ENCODE measurements at places on chromosomes 16 and 17.

DNA sequence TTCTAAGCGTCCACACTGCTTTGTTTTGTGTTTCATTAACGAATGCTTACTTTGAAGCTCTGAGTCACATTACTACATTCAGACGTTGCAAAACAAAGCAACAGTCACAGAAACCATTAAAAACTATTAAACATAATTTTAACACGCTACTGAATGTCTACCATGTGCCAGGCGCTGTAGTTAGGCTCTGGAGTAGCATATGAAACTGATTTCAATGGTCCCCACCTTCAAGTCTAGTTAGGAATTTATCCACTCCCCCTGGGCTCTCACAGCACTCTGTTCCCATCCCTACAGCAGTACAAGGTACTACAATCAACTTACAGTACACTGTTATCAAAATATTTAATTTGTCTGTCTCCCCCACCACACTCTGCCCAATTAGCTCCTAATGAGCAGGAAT lies 631 bp downstream of the UTP6 start:
- H3K4me1 ChIP-seq: peaks cover 16% of the 10 kb centered on the region
- H3K4me3 ChIP-seq: peak overlapping the region; percentile 91
- peak overlapping the region; percentile 83 for H3K27ac ChIP-seq
- H3K27me3 ChIP-seq: no peaks in the 10 kb centered on the region
- peaks cover 37% of the 10 kb centered on the region for H3K36me3 ChIP-seq

DNA sequence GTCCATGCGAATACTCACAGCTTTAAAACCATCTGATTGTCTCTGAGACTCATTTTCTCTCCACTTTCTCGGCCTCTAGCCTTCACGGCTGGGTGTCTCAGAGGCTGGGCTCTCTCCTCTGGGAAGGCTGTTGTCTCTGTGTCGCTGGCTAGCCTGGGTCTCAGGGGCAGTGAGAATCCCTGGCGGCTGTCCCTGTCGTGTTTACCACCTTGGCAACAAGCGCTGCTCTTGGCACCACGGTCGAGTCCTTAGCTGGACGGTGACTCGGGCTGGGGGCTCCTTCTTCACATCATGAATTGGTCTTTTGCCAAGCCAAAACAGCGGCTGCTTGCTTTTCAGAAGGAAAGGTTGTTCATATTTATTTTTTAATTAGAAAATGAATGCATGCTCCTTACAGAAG lies 81.1 kb downstream of the MSI2 start:
- no peak for DNase-seq
- no peaks in the 10 kb centered on the region for H3K36me3 ChIP-seq
- H3K27ac ChIP-seq: no peak overlapping the region
- H3K4me1 ChIP-seq: peaks cover 31% of the 10 kb centered on the region
- no peak overlapping the region for H3K4me3 ChIP-seq
- H3K27me3 ChIP-seq: no peaks in the 10 kb centered on the region

DNA sequence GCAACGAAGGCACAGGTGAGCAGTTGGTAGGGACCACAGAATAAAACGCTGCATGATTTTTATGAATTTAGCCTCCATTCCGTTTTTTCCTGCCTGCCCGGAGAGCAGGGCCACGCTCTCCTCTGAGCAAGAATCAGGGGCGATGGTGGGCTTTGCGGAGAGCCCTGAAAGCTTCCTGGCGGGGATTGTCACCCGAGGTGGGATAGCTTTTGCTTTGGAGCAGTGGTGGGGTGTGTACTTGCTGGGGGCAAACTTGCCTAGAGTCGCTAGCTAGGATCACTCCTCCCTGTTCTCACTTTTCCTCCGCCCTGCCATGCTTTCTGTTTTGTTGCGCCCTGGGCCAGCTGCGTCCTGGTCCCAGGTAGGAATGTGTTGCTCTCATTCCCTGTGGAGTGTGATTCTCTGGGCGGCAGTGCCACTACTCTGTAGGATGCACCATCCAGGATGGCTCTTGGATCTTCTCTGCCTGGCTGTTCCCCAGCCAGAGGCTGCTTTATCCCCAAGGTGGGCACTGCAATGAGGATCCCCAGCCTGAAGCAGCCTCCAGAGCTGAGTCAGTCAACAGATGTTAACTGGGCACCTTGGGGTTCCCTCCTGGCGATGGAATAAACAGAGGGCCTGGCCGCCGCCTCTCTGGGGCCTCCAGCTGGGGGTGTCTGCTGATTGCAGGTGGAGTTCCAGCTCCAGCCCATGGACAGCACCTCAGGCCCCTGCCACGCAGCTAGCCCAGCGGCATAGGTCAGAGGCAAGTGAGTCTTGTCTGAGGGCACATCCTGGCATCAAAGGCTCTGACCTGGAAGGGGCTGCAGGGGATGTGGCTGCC lies 360.9 kb upstream of the TNRC6C start:
- H3K27me3 ChIP-seq: no peaks in the 10 kb centered on the region
- no peak for DNase-seq
- peaks cover 18% of the 10 kb centered on the region for H3K4me1 ChIP-seq
- no peak overlapping the region for H3K27ac ChIP-seq

- H3K27ac ChIP-seq: no peak overlapping the region
- H3K4me3 ChIP-seq: no peak overlapping the region
- peaks cover 14% of the 10 kb centered on the region for H3K4me1 ChIP-seq
- H3K36me3 ChIP-seq: no peaks in the 10 kb centered on the region
Measured at GRCh38 chr16:79316004-79316458, 284.5 kb downstream of the MAF start.
